ENCODE measurements at places on chromosomes 4 and X.

- no peak for DNase-seq
These were observed 5.7 kb upstream of the GPR174 start for GRCh38 chrX:79138658-79139241.

DNA sequence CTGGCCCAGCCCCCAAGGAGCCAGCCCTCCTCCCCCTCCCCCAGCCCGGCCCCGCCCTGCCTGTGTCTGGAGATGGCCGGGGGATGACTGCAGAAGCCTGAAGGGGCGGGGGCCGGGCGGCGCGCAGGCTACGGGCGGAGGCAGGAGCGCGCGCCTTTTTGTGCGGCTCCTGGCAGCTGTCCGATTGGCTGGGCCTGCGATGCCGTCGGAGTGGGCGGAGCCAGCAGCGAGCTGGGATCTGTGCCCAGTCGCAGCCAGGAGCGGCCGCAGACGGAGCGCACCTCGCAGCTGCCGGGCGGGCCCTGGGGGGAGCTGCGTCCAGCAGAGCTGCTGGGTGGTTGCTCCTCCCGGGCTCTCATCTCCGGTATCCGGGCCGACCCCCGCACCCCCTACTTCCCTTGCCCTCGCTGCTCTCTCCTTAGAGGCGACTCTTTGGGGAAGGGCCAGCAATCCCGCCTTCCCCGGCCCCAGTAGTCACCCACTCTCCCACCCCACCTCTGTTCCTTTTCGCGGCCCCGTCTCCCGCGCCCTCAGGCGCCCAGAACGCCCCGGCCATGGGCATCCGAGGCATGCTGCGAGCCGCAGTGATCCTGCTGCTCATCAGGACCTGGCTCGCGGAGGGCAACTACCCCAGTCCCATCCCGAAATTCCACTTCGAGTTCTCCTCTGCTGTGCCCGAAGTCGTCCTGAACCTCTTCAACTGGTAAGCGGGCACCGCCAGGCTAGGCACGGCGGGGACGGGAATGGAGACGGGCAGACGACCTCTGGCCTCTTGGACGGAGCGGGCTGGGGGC, at the start of gene GABRQ:
GABRQ (plus strand) TSS at position 247 of the 794 bp plus-strand sequence; CDS start at position 555, 308 bp downstream.
- DNase-seq, result no peak

DNA sequence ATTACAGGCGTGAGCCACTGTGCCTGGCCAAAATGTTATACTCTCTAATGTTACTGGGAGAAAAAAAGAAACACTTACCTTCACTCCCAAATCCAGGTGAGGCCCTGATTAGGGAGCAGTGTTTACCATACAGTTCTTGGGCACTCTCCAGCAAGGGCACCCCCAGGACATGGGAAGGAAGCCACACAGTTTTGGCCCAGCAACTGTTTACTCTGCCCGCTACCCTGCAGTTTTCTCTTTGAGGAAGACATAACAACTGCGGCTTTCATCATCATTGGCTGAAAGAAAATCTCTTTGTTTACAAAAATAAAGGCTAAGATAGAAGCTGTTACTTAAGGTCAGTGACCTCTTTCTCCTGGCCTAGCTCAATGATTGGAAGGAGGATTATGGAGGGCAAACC, 145.5 kb upstream of the DUSP21 start:
- DNase-seq, result no peak

DNA sequence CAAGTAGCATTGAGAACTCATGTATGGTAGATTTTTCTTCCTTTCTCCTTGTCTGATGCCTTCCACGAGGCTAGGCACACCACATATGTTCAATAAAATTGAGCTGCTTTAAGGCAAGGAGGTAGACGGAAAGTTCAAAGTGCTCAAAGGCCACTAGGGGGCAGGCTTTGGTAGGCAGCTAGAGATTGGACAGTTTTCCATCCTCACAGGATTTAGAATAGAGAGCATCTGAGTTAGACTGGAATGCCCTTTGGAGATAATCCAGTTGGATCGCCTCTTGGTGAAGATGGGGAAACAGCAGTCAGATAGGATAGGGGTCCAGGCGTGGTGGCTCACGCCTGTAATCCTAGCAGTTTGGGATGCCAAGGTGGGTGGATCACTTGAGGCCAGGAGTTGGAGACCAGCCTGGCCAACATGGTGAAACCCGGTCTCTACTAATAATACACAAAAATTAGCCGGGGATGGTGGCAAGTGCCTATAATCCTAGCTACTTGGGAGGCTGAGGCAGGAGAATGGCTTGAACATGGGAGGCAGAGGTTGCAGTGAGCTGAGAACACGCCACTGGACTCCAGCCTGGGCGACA, 30.4 kb downstream of the ELF4 start:
- no peak for DNase-seq

DNA sequence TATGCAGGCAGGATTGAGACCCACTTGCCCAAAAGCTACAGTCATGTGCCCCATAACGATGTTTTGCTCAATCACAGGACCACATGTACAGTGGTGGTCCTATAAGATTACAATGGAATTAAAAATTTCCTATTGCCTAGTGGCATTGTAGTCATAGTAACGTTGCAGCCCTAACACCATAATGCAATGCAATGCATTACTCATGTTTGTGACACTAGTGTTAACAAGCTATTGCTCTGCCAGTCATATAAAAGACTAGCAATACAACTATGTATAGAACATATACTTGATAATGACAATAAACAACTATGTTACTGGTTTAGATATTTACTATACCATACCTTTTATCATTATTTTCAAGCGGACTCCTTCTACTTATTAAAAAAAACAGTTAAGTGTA, 50.6 kb downstream of the VGLL1 start:
- no peak for DNase-seq

- DNase-seq, result no peak
These were observed 1685.9 kb upstream of the TENM3 start for GRCh38 chr4:180557348-180557747.

DNA sequence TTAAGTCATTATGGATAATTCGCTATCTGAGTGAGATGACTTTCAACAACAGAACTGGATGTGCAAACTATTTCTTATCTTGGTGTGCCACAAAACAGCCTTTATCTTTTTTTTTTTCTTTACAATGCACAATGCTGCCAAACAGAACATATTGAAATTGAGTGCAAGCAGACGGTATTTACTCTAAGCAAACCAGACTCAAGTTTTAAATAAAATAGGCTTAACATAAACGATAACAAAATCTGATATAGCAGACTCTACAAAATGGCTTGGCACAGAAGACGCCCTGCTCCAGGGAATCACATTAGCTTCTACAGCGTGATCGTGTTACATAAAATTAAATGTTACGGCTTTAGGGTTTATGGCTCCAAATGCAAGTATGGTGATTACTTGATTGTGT, 9.6 kb upstream of the STK32B start:
- DNase-seq, result no peak

GRCh38 chr4:163415668-163416067, 57.9 kb downstream of the TKTL2 start:
- DNase-seq, result no peak

GRCh38 chrX:15751155-15751819, 13.2 kb downstream of the CA5B start:
- DNase-seq, result no peak

- no peak for DNase-seq
These were observed 87.8 kb downstream of the FIP1L1 start for GRCh38 chr4:53465281-53465680.

DNA sequence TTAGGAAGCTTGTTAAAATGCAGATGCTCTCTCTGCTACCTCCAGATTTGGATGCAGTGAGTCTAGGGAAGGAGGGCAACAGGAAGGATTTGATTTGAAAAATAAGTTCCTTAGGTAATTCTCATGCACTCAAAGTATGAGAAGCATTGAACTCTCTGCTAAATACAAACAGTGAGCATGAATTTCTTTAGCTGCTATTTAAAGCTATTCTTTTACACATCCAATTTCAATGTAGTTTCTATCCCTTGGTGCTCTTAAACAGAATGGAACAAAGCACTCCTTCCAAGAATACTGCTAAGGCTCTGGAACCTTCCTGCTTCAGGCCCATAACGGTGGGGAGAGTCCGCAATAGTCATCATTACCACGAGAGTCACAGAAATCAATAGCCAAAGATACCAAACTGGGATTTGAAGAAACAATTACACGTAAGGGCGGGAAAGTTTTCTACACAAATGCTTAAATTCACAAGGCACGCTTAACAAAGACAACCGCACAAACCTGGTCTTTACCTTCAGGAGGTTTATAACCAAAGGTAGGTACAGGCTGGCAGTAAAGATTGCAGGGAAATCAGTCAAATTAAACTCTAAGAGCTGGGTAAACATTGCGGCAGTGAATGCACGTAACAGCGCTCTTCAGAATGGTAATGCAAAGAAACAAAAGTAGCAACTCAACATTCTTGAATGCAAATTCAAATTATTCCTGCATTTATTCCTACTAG, 123.2 kb upstream of the NAP1L5 start:
- no peak for DNase-seq

GRCh38 chr4:128715616-128716015, 93.9 kb upstream of the JADE1 start:
- DNase-seq, result no peak
